Spinal cord (tissue), 10 donors: ENCODE measurements at places on chromosomes 16 and 17. TPM values are rescaled to one million over a fixed set of nuclear protein-coding genes. Genes with fewer than 3 reads are reported as not detected.

The DEXI gene
- total RNA-seq = 44.0 TPM

The CD300LF gene
- total RNA-seq = 1.5 TPM

The SEC14L5 gene
- 1.6 TPM for total RNA-seq

The COX6A2 gene
- total RNA-seq = not detected

The NAGS gene
- total RNA-seq = 1.6 TPM

The SLC7A6OS gene
- total RNA-seq = 23.0 TPM

The RCVRN gene
- total RNA-seq = not detected

The FBXW10B gene
- total RNA-seq = 0.69 TPM

The ALOX15B gene
- 0.06 TPM for total RNA-seq

The ADORA2B gene
- total RNA-seq = 13.1 TPM

The KRTAP9-1 gene
- not detected for total RNA-seq

The MMP15 gene
- 23.2 TPM for total RNA-seq

The CA5A gene
- total RNA-seq = not detected

The CFAP52 gene
- 26.7 TPM for total RNA-seq

The APOH gene
- total RNA-seq = not detected

The TBC1D3C gene
- not detected for total RNA-seq

The CES5A gene
- total RNA-seq = 0.30 TPM

The GLOD4 gene
- total RNA-seq = 68.7 TPM

The PIK3R5 gene
- 3.3 TPM for total RNA-seq

The KRT40 gene
- 0.40 TPM for total RNA-seq

The SMIM22 gene
- not detected for total RNA-seq

The TRIM16 gene
- total RNA-seq = 36.1 TPM

The KRT32 gene
- not detected for total RNA-seq

The NFAT5 gene
- 44.9 TPM for total RNA-seq

The HES7 gene
- total RNA-seq = 0.39 TPM

The KRT20 gene
- total RNA-seq = not detected

The PRSS33 gene
- total RNA-seq = not detected

The MAPT gene
- total RNA-seq = 48.2 TPM

The IGF2BP1 gene
- total RNA-seq = 7.5 TPM

The ZFHX3 gene
- total RNA-seq = 16.6 TPM

The ACSM5 gene
- 2.2 TPM for total RNA-seq

The IL17C gene
- total RNA-seq = not detected

The TPSB2 gene
- not detected for total RNA-seq

The BANP gene
- 21.2 TPM for total RNA-seq

The TUBD1 gene
- total RNA-seq = 11.0 TPM

The PRRT2 gene
- 25.6 TPM for total RNA-seq

The CACNA1G gene
- 21.0 TPM for total RNA-seq

The ZSCAN10 gene
- total RNA-seq = not detected

The CDRT15L2 gene
- total RNA-seq = not detected

The CIITA gene
- total RNA-seq = 1.2 TPM

The SPN gene
- total RNA-seq = 3.3 TPM

The KCTD19 gene
- 0.50 TPM for total RNA-seq

The OMG gene
- 29.9 TPM for total RNA-seq

The KRTAP4-5 gene
- not detected for total RNA-seq

The GNAO1 gene
- total RNA-seq = 34.4 TPM

The TP53TG3B gene
- total RNA-seq = not detected
